ENCODE measurements at places on chromosomes 7 and 10.
A peak's percentile ranks its signal among the peaks of the same experiment; 100 is the strongest.

DNA sequence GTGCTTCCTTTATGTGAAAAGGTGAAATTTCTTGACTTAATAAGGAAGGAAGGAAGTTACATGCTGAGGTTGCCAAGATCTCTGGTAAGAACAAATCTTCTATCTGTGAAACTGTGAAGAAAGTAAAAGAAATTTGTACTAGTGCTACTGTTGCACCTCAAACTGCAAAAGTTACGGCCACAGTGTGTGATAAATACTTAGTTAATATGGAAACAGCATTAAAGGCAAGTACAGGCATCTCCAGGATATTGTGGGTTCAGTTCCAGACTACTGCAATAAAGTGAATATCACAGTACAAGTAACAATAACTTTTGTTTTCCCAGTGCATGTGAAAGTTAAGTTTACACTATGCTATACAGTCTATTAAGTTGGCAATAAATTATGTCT, 22.8 kb upstream of the ZNF282 start:
- DNase-seq, result no peak

DNA sequence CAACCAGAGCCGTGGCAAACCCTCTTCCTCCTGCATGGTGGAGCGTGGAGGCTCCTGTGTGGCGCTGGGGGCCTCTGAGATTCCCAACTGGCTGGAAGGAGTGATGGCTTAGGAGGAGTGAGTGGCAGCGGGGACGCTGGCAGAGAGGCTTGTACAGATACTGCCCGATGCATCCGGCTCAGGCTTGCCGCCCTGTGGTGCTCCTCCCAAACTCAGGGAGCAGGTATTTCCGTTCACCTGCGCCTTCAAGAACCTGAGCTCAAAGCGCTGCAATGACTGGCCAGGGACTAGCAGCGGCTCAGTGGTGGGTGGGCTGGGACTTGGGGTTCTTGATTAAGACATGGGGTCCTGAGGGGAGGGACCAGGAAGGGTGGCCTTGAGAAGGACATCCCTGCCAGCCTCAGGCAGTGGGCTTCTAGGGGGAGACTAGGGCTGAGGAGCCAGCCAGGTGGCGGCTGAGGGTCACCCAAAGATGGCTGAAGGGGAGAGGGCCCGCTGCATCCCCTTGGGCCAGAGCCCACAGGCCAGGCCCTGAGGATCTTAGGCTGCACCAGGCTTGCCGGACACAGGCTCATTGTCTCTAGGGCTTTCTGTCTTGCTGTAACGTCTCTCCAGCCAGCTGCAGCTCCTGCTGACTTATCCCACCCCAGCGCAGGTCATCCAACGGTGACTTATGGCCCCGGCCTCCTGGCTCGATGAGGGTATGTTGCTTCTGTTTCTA, 3.2 kb downstream of the ZNF775 start:
- DNase-seq, result no peak

DNA sequence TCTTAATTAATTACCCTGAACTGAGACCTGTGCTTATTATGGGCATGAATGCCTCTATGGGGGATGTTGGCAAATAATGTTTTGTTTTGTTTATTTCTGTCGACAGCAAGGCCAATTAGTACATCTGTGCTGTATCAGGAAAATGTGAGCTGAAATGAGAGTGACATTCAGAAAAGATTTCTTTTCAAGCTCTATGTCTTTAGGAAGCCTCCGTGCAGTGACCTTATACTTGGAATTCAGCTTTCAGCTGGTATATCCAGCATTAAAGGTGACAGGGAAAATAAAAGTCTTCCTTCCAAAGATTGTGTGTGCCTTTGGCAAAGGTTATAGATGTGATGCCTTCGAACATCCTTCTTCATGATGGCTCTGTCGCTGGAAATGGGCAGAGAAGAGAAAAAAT, 1061.1 kb downstream of the SORCS3 start:
- DNase-seq, result no peak

DNA sequence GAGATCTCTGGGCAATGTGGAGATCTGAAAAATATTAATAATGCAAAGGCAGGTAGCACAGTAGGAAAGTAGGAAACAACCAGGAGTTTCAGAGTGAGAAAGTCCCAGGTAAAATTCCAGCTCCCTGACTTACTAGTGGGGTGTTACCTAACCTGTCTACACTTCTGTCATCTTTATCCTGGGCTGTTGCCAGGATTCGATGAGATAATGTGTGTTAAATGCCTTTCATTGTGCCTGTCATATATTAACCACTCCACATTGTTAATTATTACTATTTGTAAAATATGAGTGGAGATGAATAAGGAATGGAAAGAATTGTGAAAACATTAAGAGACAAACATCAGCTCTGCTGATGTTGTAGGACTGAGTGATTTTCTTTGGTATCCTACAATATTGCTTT, 50.0 kb upstream of the FRMD4A start:
- no peak for DNase-seq

DNA sequence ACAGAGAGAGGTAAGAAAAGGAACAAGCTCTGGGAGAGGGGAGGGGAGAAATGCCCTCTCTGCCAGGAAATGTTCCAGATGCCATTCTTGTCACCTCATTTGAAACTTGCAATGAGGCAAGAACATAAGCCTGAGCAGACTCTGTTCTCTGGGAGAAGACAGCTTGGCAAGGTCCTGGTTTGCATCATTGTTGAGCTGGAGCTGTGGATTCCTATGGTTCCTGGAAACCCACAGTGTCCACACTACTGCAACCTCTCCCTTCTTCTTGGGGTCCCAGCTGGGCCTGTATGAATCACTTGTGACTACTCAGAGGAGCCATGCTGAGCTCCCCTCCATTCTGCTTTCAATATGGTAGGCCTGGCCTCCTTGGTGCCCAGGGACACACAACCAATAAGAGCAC, 60.8 kb upstream of the HECTD2 start:
- DNase-seq, result no peak

DNA sequence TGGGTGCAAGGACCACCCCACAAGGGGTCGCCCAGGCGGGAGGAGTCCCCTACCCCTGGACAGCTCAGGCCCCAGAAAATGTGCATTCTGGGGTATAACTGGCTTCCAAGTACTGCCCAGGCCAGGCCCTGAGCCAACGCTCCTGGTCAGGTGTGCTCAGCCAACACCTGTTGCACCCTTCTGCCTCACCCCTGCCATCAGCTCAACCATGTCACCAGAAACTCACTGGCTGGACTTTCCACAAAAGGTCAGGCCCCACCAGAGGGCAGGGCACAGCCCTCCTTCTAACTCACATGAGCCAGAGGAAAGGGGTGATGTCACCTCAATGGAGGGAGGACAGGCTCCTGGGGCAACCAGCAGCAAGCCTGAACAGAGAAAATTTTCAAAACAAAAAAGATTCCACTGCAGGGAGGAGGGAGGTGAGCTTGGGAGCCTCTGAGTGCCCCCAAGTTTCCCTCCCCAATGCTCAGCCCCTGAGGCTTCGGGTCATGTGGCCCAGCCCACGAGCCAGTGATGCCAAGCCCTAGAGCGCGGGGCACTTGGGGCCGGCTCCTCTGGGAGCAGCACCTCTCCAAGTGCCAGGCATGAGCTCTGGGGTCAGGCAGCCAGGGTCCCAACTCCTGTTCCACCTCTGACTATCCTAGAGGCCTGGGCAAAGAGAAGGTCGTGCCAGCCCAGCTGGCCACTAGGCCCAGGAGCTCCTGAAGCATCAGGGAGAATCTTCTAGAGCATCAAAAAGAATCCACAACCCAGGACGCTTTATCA, 2.2 kb downstream of the OGDHL start:
- DNase-seq, result no peak

GRCh38 chr10:3274414-3274813, 101.8 kb upstream of the PITRM1 start:
- DNase-seq, result no peak

DNA sequence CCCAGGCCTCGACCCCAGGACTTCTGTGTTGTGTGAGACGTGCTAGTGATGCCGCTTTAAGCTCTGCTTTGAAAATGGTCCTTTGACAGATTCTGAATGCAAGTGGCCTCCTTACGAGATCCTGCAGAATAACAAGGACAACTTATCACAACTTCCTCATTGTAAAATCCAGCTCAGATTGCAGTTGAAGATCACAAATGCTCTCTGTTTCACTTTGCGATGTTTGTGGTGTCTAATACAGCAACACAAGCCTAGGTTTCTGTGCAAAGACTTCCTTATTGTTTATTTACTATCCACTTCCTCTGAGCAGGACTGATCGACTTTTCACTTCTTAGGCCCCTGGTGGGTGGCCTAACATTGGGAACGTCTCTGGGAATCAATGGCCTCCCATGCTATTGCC, 31.7 kb upstream of the INSIG1 start:
- DNase-seq, result no peak

DNA sequence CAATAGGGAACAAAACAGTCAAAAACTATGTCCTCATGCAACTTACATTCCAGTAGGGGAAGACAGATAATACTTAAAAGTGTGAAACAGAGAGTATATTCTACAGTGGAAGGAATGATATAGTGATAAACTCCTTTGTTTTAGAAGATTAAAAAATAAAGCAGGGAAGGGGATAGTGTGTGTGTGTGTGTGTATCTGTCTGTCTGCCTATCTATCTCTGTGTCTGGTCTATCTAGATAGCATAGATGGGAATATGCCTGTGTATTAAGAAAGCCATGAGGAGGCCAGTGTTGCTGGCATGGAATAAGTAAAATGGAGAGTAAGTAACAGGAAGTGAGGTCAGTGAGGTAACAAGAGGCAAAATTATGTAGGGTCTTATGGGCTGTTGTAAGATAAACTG, 42.2 kb downstream of the EXOC6 start:
- no peak for DNase-seq

DNA sequence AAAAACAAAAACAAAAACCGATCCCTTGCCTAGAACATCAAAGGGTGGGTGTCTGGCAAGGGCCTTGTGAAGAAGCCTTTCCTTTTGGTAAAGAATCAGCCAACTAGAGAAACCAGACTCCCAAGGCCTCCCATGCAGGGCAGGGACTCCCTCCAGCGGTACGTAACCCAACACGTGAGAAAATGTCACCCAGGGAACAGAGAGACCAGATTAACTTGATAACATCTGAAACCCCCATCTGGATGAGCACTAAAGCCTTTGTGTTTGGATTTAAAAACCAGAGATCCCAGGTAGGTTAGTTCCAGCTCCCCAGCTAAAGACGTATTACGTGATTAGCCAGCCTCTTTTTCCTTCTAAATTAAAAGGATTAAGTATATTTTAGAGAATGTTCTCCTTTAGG, 3.0 kb upstream of the HABP2 start:
- no peak for DNase-seq

DNA sequence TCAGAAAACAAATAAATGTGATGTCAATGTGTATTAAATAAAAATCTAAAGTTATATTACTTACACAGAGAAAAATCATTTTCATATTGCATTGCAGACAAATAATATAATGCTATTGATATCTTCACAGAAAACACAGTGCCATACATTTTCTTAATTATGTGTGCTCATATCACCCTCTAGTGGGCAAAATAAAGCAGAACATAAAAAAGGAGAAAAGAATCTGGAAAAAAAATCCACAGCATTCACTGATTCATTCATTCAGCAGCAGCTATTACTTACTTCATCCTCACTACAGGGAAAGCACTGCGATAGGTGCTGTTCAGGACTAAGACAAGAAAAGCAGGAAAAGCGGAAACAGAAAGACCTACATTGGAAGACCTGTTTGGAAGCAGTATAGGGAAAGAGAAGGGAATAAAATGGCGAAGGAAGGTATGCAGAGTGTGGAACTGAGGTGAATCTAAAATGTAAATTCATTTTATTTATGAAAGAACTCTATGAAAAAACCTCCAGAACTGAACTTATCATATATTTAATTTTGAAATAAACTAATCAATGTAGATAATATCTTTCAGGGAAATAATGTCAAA, 73.2 kb downstream of the POT1 start:
- peak; percentile 27 for DNase-seq

DNA sequence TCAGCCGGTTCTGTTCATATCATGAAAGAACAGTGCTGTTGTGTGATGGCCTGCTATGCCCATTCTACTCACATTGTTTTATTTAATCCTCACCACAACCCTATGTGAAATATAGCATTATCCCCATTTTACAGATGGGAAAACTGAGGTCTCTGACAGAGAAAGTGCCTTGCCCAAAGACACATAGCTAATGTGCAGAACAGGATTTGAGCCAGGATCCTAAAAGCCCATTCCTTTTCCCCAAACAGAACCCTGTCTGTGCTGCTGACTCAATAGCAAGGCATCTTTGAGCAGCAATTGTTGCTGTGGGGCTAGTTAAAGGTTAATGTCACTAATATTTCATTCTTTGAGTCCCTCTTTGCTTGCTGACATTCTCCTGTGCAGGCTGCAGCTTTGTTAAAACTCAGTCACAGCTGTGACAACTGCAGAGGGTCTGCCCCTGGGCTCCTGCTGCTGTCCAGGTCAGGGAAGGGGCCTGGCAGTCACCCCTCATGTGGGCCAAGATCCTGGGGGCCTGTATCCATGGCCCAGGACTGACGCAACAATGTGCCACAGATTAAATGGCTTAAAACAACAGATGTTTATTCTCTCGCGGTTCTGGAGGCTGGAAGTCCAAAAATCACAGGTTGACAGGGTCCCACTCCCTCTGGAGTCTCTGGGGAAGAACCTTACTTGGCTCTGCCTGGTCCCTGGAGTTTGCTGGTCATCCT, 40.4 kb downstream of the AFAP1L2 start:
- DNase-seq, result no peak

DNA sequence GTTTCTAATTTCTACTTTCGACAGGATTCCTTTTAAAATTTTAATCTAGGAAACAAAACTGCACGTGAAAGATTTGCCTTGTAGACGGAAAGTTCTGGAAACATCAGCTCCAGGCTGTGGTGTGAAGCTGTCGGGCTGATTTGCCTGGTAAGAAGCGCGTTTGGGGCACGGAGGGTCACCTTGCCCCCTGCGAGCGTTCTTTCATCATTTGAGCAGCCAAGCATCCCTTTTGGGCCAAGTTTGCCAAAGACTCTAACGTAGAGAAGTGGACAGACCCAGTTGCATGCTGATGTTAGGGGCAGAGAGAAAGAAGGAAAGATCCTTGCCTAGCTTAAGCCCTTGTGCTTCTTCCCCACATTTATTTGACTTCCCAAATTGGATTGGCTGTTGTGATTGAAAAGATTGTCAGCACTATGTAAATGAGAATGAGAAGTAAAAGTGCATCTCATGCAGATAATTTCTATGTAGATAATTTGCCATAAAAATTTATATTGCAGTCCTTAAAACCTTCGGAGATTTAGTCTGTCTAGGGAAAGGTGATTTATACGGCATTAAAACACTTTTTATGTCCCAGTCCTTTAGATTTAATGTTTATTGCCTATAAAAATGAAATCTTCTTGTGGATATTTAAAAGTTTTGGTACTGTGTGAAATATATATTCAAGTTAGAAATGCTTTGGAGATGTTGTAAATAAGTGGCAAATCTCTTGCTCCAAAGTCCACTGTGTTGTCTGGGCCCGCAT, 76.1 kb downstream of the CUX1 start:
- DNase-seq, result no peak

All from RPMI8226 (cell line).